Naive B cell (primary cell): ENCODE measurements at places on chromosomes 3 and 15.

GRCh38 chr15:86489981-86490380 lies 410.3 kb downstream of the AGBL1 start:
- DNase-seq: no peak

GRCh38 chr3:135989242-135989641 lies 23.7 kb downstream of the PPP2R3A start:
- DNase-seq: no peak

DNA sequence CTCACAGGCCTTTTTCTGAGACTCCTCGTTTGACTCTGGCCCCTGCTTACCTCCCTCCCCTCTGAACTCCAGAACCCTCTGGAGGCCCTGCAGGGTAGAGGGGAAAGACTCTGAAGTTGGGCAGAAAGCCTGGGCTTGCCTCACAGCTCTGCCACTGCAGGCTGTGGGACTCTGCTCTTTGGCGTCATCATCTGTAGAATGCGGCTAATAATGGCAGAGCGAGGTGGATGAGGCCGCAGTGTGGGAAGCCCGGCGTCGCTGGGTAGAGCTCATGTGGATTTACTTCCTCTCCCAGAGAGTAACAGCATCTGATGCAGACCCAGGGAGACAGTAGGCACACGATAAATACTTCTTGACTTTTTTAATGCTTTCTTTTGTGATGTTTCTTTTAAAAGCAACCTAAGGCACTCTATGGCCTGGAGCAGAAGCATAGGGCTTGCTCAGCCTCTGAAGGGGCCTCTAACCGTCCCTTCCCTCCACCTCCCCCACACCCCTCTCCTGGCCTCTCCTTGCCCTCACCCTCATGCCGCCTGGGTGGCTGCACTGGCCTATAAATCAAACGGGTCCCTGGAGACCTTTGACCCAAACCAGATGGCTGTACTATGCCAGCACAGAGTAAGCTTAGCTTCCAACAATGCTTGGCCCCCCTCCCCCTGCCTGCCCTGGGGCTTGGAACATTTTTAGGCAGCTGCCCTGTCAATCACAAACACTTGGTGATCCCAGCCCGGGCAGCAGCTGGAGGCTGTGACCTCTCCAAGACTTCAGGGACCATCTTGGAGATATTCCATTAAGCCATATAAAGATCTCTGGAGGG lies 32.9 kb downstream of the SPSB4 start:
- no peak for DNase-seq

GRCh38 chr3:40079203-40079846 lies 230.2 kb upstream of the EIF1B start:
- DNase-seq: no peak

DNA sequence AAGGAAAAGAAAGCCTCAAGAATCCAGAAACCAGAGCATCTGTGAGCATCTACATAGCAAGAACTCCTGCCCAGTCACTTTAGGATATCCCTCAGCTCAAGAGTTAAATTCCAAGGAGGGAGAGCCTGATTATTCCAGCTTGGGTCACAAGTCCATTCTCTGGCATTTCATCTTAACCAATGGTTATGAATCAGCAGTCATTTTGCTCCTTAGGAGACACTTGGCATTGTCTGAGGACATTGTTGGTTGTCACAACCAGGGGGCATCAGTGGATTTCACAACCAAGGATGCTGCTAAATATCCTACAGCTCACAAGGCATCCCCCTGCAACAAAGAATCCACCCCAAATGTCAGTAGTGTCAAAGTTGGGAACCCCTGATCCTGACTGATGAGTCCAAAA lies 51.0 kb upstream of the LMCD1 start:
- DNase-seq: no peak

DNA sequence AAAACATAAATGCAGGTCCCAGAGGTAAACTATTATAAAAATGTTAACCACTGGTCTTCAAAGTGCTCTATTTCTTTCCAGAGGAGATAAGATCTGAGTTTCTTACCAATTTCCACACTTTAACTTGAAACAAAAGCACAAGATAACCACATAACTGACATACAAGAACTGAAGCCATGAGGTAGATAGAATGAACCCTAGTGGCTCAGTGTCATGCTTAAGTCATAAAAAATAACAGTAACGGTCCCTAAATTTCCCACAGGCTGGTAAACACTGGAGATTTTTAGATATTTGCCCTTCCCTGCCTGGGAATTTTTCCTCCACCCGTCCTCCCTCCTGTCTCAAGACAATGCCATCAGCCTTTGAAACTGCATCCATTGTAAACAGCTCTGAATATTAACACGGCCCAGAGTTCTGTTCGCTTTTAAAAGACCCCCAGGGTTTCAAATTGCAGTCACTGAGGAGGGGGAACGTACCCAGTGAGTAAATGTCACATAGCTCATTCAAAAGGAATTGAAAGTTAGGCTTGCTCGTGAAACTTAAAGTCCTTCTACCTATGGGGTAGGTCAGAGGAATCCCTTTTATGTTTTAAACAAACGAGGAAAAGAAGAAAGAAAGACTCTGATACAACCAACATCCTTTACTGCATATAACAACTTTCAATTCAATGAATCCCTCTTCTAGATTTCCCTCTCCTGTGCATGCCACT lies 5.7 kb downstream of the LRIG1 start:
- DNase-seq: no peak

DNA sequence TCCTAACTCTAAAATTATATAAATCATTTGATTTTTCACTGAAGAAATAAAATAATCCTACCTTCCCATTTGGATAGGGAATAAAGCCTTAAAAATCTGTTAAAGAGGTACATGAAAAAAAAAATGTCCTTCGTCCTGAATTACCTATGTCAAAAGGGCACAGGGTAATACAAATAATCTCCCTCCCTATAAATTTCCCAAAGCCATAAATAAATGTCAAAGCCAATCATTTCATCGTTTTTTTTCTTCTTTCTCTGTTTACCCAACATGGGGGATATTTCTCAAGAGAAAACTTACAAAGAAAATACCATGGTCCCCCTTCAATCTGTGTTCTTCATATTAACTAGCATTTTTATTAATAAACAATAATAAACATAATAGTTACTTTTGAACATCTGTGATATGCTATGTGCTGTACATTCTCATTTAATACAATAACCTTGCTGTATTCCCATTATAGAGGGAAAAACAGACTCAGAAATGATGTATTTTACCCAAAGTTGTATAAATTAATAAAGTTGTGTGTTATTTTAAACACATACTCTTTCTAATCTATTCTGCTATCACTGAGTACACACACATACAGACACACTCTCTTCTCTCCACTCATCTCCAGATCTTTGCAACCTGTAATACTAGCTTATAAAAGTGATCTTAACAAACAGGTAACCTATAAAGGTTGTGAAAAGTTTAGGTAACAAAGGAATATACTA lies 910 bp upstream of the ANKRD28 start:
- no peak for DNase-seq

DNA sequence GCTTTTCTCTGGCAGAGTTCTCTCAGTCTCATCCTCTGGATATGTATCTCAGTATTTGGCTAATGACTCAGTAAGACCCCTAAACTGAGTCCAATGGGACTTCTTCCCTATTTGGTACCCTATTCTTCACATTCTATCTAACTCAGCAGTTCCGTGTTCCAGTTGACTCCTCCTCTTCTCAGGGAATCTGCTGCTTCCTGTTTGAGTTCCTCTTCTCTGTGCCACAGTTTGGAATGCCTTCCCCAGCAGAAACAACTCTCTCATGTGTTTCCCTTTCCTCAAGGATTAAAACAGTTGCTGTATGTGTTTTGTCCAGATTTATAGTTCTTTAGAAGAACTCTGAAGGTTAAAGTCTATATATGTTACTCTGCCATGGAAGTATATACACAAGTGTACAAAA lies 344.0 kb upstream of the RARB start:
- DNase-seq: no peak

GRCh38 chr3:31670722-31671121 lies 138.0 kb downstream of the STT3B start:
- DNase-seq: no peak

GRCh38 chr15:60091157-60091556 lies 87.0 kb downstream of the FOXB1 start:
- no peak for DNase-seq

DNA sequence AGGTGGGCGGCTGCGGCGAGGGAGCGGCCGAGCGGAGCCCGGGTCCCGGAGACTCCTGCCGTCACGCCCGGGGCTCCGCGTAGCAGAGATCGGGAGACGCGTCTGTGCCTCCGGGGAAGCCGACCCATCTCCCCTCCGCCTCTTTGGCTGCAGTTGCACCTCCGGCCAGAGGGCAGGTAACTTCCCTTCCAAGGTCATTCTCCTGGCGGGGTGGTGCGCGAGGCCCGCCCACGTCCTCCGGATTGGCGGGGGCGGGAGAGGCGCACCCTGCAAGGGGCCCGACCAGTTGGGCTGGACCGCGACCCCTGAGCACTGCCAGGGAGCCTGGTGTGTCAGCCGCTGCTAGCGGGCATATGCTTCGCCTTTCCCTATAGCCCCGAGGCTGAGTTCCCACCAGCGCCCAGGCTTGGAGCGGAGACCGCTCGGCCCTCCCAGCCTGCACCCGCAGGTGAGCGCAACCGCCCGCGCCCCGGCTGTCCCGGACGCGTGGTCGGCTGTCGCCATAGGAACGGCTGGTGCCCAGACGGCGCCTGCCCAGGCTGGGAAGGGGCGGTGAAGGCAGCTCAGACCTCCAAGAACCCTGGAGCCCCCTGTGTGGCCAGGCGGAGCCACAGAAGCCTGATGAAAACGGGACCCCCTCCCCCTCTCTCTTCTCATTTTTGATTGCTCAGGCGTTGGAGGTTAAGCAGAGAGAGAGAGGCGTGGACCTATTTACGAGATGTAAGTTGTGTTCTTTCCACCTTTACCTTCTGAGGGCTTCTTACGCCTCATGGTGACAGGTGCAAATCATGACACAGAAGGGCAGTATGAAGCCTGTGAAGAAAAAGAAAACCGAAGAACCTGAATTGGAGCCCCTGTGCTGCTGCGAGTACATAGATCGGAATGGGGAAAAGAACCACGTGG lies 453 bp downstream of the ZDHHC23 start:
- DNase-seq: peak; percentile 58

DNA sequence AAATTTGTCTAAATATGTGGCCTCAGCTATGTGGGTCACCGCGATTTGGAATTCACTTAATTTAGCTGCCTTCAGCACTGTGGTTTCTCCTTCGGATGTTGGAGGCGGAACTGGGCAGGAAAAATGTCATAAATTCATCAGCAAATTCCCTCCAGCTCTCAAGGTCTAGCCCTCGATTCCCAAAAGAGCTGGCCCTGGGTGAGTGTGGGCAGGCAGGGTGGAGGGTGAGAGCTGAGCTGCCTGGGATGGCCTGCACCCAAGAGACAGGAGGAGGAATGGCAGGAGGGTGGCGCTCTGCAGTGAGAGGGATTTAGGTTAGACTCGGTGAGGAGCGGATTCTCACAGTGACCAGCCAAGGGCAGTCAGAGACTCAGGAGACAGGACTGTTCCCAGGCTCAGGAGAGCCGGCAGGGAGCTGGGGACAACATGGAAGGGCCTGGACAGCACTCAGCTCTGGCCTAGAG lies 57.1 kb downstream of the FEM1B start:
- DNase-seq: no peak

GRCh38 chr15:83673385-83673784 lies 19.5 kb downstream of the ADAMTSL3 start:
- DNase-seq: no peak

- DNase-seq: no peak
Measured at GRCh38 chr15:68585574-68586273, 6.9 kb downstream of the CORO2B start.

DNA sequence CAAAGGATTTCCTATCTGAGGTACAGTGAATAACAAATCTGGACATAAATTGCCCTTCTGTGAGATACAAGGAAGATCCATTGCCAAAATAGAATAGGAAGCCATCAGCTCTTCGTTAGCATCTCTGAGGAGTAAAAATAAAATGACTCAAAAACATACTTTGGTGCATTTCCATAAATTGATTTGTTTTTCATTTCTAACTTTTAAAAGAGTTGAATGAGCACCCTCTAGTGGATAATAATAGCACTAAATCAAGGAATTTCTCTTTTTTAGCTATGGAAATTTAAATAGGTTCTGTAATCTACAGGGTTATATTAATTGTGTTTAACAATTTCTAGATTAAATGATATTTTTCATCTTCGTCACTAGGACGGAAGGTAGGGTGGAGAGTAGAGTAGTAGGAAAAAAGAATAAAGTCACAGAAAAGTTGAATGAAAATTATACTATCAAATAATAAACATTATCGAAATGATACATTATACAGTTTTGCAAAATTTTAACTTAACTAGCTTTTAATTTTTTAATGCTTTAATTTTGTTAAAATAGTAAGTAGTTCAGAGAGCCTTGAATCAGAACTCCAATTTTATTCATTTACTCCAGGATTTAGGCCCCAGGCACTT lies 6.4 kb downstream of the NSUN3 start:
- peak; percentile 13 for DNase-seq

GRCh38 chr3:43063114-43063513 lies 42.8 kb downstream of the POMGNT2 start:
- DNase-seq: no peak

DNA sequence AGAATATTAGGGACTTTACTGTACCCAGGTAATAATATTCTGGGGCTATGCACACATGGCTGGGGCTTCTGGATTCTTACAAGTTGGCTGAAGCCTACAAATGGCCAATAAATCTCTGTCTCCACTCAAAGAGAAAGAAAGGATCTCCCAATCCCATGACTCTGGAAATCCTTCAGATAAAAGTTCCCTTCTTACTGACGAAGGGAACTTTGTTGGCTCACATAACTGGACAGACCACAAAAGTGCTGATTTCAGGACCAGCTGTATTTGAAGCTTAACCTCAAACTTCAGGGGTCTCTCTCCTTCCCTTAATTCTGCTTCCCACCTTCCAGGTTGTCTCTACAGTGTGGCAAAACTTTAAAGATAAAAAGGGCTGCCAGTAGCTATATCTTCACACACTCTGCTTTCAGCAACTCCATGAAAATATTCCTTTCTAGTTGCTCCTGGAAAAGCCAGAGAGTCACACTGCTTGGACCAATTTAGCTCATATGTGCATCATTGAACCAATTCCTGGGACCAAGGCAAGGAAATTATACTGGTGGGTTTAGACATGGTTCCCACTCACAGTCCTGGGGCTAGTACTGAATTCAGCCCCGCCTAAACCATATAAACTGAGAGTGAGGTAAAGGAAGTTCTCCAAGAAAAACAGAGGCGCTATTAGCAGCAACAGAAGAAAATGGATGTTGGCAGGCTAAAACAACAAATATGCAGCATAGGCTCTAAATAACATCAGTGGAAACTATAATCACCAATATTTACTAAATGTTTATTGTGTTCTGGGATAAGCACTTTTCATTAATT lies 290.0 kb upstream of the GADL1 start:
- DNase-seq: no peak
